ENCODE measurements at places on chromosomes 16 and 17. TPM values are rescaled to one million over a fixed set of nuclear protein-coding genes. Genes with fewer than 3 reads are reported as not detected.

DNA sequence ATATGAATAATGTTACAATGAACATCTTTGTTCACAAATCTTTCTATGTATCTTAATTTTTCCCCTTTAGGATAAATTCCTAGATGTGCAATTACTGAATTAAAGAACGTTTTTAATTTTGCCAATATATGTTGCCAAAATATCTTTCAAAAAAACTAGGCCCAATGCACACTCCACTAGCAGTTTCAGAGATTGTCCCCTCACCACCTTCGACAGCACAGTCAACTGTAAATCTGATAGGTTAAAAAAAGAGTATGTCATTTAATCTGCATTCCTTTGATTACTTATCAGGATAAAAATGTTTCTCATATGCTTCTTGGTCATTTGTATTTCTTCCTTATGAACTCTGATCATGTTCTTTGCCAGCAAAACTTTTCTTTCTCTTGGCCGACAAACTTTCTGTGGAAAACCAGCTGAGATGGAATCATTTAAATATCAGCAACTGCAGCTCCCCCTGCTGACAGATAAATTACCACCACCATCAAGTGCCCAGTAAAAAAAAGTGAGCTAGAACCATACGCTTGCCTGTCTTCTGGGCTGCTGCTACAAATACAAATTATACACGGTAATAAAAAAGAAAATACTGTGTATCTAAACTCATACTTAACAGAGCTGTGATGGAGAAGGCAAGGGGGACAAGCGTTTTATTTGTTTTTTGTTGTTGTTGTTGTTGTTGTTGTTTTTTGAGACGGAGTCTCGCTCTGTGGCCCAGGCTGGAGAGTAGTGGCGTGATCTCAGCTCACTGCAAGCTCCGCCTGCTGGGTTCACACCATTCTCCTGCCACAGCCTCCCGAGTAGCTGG, 19.6 kb upstream of the KANSL1 start:
- DNase-seq, result peak; percentile 88

DNA sequence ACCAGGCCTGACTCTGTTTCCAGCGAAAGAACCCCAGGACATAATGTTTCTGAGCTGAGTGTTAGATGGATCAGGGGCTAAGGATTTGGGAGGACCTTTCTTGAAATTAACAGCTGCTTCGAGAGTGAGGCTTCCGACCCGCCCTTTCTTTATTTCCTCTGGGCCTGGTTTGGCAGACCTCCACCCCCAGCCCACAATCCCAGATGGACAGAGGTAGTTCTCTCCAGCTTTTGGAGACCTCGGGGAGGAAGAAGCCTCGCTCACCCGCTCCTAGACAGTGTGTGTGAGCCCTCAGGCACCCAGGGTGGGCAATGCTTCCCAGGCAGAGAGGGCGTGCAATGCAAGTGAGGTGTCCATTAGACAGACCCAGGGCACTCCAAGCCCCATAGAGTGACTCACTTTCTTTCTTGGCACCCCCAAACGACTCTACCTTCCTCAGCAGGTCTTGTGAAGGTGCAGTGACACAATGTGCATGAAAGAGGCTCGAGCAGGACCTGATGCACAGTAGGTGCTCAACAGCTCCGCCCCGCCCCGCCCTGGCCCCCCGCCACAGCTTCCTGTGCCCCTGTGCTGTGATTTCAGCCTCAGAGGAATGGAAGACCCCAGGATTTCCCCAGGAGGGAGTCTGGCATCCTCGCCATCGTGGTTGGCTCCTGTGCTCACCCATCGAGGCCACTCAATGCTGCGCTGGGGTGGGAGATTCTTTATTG, 50.7 kb upstream of the TOB1 start:
- no peak for DNase-seq

DNA sequence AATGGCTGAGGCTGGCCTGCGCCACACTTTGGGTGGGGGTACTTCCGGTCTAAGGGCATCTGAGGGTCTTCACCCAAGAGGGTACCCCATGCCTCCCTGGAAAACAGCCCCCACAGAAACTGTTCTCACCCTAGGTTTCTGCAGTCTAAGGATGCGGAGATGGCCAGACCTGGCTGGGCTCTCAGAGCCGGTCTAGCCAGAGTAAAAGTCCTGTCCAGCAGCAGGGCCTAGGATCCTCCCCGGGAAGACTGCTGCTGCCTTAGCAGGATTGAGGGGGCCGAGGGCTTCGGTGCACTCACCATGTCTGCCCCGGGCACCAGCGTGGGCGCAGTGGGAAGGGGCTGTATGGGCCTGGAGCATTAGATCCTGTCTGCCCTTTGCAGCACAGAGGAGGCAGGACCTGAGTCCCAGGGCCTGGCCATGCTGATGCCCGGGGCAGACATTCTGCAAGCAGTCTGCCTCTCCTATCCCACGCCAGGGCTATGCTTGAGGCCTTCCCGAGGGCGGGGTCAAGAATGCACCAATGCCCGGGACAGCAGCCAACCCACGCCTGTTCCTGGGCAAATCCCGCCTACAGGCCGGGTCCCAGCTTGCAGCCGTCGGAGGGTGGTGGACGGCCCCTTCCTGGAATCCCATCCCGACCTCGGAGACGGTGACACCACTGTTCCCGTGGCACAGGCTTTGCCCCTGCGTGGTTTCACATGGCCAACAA, 54.7 kb downstream of the CBFA2T3 start:
- DNase-seq, result peak; percentile 69

DNA sequence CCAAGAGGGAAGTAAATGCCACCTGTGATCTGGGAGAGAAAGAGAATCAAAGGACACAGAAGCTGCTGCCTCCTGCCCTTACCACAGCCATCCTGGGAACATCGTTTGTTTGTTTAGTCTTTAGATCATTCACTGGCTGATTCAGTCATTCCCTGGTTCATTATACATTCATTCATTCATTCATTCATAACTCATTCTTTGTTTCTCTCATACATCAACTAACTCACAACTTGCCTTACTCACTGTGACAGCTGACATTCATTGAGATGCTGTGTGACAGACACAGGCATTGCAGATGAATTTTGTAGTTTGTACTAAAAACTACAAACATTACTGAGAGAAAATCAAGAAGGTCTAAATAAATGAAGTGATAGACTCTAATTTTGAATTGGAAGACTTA, 291.0 kb upstream of the TNRC6C start:
- no peak for DNase-seq

The ADAD2 gene
- not detected for total RNA-seq

- DNase-seq, result peak; percentile 11
These were observed 356 bp downstream of the TUBD1 start for GRCh38 chr17:59892251-59892923.

The TPSD1 gene
- total RNA-seq, result not detected

GRCh38 chr16:3797904-3798811, 80.8 kb upstream of the TRAP1 start:
- DNase-seq, result no peak

The P2RX5 gene
- total RNA-seq, result 0.20 TPM

DNA sequence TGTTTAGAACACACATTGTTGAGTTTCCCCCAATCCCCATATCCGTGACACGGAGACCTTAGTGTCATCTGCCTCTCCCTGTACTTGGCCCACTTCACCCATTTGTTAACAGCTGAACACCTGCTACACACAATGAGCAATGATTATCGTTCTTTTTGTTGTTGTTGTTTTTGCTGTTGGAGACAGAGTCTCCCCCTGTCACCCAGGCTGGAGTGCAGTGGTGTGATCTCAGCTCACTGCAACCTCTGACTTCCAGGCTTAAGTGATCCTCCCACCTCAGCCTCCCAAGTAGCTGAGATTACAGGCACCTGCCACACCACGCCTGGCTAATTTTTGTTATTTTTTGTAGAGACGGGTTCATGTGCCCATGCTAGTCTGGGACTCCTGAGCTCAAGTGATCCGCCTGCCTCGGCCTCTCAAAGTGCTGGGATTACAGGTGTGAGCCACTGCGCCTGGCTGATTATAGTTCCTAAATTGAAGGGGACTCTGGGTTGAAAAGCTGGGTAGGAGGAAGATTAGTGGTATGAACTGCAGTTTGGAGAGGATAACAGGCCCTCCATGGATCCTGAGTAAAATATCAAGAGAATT, 21.6 kb downstream of the NDE1 start:
- no peak for DNase-seq

DNA sequence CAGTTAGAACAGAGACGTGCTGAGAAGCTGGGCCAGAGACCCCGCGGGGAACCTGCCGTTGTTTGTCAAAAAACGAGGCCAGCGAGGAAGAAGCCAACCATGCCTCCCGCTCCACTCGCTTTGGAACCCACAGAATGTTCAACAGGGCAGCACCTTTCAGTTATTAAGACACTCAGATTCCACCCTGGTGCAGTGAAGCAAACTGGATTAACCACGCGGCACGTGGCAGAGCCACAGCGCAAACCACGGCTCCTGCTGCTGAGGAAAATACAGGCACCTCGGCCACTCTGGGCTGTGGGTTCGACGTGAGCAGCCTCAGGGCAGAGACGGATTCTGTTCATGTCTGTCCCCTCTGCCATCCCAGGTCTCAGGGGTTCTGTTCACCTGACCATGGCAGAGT, 24.4 kb downstream of the ALOX15 start:
- DNase-seq, result no peak
